Cardiac fibroblast (primary cell): ENCODE measurements at places on chromosomes 2 and 18.

- DNase-seq, result no peak
These were observed 6.1 kb upstream of the FARP2 start for GRCh38 chr2:241349941-241350340.

- no peak for DNase-seq
These were observed 20.6 kb upstream of the SPTBN1 start for GRCh38 chr2:54435325-54436226.

- peak; percentile 51 for DNase-seq
These were observed at the start of gene SPIRE1 for GRCh38 chr18:12657684-12658425. TSS of gene SPIRE1 (minus strand) at chr18:12658107. CDS start at chr18:12657866, 241 bp downstream.

- DNase-seq, result peak; percentile 77
These were observed 47.7 kb upstream of the RNU4ATAC start for GRCh38 chr2:121483021-121483420.

- peak; percentile 75 for DNase-seq
These were observed 160.3 kb downstream of the INO80D start for GRCh38 chr2:205925373-205926337.

- DNase-seq, result no peak
These were observed 28.4 kb upstream of the DTNB start for GRCh38 chr2:25701801-25702200.

DNA sequence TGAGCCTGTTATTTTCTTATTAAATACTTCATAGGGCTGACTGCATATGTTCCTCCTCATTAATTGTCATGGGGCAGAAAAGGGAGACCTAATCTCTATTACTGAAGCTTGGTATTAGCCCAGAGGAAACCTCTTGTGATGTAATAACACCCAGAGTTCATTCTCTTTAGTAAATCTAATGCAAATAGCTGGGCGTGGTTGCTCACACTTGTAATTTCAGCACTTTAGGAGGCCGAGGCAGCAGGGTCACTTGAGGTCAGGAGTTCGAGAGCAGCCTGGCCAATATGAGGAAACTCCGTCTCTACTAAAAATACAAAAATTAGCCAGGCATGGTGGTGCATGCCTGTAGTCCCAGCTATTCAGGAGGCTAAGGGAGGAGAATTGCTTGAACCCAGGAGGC, 14.7 kb downstream of the DAW1 start:
- no peak for DNase-seq

DNA sequence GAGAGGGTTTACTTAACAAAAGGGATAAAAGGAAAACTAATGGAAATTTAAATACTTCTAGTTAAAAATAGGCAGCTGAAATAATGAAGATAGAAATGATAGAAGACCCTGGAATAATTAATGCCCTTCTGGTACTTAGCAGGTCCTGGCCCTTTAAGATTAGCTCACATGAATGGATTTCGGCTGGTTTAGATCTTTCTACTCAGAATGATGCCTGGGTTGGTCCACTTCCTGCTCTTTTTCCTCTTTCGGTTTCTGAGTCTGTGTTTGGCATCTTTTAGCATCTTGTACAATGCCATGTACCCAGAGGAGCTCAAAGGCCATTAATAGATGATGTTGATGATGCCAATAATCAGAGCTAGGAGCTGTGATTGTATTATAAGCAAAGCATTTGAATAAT, 290.5 kb downstream of the CLIP4 start:
- DNase-seq, result no peak

- no peak for DNase-seq
These were observed 54.1 kb upstream of the HS6ST1 start for GRCh38 chr2:128372621-128373341.

DNA sequence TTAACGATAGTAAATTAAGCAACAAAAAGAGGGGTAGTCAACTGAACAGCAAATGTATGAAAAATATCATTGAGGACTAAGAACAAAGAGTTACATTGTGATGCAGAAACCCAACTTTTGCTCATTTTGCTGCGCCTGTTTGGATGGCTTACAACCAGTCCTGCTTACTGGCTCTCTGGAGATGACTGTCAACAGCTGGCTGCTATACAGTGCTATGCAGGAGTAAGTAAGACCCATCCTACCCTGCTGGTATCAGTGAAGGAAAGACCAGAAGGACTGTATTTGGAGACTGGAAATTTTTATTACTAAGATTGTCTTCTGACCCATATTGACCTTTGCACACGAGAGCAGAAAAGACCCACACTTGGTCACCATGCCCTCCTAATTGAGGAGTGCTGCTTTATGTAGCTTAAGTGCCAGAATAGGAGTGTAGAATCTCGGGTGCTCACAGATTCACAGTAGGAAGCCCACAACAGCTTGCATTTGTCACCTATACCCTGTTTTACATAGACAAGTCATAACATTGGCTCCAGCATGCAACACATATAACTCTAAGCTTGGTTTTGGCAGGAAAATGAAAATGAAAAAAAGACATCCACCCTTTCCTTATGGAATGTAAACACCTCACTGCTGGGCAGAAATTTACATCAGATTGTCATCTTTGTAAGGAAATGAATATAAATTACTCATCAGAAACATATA, 1915.0 kb upstream of the CELF4 start:
- peak; percentile 3 for DNase-seq

- no peak for DNase-seq
These were observed 113.3 kb upstream of the DNMT3A start for GRCh38 chr2:25454824-25455611.

DNA sequence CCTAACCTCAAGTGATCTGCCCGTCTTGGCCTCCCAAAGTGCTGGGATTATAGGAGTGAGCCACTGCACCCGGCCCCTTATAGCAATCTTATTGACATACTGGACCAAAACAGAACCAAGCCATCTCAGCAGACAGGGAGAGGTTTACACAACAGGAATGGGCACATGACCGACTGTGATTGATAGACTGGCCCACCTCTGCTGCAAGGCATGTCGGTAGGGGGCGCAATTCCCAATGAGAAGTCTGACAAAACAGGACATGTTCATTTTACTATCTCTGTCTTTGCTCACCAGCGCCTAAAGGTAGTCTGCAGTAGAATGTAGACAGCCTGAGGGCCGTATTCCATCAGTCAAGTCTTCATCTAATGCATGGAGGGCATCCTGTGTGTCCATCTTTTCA, 2.0 kb downstream of the LYPD6B start:
- no peak for DNase-seq

GRCh38 chr2:172046080-172046678, 39.1 kb upstream of the DLX1 start:
- DNase-seq, result peak; percentile 3

GRCh38 chr2:45697190-45697589, 45.7 kb downstream of the PRKCE start:
- no peak for DNase-seq

DNA sequence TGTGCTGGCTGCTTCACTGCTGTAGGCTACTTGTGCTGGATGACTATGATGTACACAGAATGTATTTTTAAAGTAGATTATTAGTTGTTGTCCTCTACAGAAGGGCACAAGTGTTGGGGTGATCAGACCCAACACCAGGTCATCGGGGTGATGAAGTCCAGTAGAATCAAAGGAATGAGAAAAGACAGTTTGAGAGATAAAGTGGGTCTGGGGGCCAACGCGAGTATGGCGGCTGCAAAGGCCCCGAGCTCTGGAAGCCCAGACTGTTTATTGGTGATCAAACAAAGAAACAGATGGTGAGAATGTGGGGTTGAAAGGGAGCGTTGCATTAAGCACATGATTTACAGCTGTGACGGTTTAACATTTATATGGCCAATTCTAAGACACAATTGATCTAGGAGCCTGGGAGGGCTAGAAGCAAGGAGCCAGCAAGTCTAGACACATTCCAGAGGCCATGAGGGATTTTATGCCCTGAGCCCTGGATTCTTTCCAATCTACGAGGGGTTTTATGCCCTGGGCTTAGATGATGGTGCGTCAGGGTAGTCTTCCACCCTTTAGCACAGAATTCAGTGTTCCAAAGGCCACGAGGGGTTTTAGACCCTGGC, 153.5 kb downstream of the AGPS start:
- DNase-seq, result no peak

DNA sequence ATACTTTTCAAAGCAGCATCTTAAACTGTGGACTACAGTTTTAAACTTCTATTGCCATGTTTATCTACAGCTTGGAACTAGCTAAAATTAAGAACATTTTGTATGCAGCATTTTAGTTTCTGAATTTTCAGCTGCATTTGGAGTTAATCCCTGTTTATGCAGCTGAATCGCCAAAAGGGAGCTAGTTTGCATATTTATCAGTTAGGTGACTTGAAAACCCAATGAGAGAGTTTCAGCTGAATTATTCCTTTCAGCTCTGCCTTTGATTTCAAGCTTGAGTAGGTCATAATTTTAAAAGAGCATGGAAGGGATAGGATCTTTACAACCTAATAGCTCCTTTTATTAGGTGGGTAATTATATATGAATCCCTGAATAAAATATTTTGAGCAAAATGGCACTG, 692.6 kb downstream of the MBD2 start:
- no peak for DNase-seq

DNA sequence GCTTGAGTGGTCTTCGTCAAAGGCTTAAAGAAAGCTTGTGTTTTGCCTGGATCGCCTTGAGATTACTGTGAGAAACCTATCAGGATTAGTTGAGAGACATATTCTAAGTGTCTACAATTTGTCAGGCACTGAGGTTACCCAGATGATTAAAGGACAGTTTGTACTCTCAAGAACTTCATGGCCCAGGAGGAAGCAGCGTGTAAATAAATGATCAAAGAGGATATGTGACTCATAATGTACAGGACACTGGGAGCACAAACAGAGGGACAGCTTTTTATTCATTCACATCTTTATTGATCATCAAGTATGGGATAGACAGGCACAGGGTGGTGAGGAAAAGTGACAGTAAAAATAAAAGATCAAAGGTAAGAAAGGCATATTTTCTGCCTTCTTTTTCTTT, 152.6 kb upstream of the FSHR start:
- no peak for DNase-seq

DNA sequence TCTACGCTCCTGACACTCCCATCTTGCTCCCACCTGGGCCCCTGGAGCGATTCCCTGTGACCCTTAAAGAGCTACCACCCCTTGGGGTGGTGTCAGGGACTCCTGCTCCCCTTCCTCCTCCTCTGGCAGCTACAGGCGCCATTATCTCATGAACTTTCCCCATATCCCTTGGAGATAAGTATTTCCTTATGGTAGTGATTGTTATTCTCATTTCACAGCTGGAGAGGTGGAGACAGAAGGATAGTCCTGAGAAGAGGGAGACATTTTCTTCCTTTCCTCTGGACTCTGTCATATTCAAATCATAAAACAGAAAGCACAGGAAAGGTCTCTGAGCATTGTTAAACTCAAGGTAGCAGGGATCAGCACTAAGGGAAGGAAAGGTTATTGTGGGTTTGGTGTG, 34.6 kb downstream of the RDH14 start:
- DNase-seq, result no peak

DNA sequence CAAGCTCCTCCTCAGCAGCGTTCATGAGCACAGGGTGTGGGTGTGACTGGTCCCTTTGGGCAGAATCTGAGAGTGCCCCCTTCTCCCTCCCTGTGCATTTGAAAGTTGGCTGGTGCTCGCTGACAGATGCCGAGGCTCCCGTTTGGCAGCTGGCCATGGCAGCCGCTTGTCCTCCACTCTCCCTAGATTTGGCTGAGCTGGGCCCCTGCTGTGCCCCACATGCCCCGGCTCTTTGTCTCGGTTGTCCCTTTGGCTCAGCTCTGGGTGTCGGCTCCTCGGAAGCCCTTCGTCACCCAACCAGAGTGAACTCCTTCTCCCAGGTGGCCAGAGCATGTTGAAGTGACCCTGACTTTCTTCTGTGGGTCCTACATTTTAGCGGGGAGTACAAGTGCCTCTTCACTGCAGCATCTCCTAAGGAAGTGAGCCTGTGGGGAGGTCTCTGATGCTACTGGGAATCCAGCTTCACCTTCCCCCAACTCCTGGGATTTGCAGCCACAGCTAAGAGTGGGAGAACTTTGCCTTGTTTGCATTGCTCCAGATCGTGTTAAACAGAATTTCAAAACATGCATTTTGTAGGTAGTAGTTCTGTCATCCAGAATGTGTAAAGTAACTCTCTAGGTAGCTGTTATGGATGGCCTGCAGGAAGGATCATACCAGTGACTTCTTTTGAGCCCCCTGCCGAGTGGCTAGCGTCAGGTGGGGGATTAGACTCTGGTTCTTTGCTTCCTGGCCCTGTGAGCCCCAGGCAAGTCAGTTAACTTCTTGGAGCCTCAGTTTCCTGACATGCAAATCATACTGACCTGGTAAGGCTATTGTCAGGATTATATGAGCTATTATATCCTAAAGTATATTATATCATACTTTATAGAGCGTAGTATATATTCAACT, 24.2 kb downstream of the HPCAL1 start:
- no peak for DNase-seq

GRCh38 chr2:12057436-12058166, 311.2 kb downstream of the LPIN1 start:
- DNase-seq, result no peak

DNA sequence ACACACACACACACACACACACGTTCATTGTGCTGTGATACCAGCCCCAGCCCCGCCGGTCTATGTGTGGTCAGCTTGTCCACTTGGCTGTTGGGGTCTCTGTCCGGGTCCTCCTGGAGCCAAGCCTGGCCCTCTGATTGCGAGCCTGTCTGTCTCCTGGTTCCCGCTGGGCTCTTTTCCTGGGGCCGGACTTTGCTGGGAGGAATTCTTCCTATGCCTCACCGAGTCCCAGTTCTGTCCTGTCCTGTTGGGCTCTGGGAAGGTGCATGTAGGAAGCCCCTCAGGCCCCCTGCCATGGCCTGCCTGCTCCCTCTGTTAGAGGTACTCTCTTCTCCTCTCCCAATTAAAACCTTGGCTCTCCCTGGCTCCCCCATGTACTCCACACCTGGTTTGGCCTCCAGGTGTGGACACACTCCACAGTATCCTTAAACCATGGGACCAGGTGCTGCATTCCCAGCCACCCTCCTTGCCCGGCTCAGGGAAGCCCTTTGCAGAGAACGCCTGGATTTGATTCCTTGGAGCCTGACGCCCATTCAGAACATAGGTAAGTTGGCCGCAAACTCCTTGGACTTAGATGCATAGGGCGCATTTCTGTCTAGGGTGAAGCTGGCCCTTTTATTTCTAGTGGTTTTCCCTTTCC, 42.3 kb downstream of the CABLES1 start:
- DNase-seq, result no peak

DNA sequence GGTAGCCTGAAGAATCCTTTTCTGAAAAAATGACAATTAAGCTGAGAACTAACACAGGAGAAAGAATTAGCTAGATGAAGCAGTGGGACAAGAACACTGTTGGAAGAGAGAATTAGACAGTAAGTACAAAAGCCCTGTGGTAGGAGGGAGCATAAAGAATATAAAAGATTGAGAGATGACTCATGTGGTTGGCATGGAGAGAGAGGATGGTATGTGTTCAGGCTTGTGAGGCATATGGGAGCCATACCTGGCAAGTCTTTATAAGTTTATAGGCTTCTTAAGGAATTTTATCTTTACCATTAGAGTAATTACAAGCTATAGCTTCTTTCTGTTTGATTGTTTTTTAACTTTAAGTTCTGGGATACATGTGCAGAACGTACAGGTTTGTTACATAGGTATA, 325.0 kb downstream of the ARL6IP6 start:
- no peak for DNase-seq

- DNase-seq, result no peak
These were observed 26.8 kb downstream of the ADRA2B start for GRCh38 chr2:96089356-96090195.
